ENCODE measurements at places on chromosomes 12 and 14.

DNA sequence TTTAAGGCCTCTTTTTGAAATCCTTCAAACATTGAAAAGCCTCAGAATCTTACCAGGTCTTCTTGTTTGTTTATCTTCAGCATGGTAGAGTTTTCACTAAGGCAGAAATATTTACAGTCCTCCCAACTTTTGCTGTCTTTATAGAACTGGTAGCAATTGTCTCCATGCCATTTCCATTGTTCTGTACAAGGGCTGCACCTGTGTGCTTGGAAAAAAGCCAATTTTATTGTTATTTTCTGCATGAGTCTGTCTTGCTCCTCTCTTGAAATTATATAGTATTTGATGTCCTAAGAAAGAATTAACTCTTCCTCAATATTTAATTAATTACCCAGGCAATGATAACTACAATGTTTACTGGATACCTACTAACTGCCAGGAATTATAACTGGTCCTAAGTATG lies 23.3 kb downstream of the CLEC1A start:
- DNase-seq: no peak

GRCh38 chr12:75579552-75579951 lies 68.1 kb upstream of the KRR1 start:
- DNase-seq: no peak

DNA sequence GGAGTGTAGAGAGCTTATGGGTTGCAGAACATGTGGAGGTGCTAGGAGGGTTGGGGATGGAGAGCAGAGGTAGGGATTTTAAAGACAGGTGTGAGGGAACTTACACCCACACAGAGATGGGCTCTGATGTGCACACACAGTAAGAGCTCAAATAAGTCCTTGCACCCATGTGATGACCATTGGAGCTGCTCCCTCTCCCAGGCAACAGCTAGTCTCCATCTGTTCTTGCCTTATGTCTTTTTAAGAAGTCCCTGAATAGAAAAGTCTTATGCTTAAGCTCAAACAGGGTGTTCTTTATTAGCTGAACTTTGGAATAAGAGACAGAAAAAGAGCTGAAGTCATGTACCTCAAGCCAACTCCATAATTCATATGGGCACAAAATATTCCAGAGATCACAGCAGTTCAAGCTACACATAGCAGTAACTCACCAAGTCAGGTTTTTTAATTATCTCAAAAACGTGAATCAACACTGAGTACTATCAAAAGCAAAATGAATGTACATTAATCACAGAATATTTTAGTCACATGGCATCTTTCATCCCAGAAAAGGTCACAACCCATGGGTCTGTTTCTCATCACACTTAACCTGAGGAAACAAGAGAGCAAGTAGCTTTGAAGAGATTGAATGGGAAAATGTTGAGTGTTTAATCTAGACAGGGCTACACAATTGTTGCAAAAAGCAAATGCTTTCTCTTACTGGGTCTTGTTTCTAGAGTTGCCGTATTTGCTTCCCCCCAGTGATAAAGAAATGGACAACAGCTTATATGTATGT lies 1513.6 kb upstream of the SEL1L start:
- no peak for DNase-seq

DNA sequence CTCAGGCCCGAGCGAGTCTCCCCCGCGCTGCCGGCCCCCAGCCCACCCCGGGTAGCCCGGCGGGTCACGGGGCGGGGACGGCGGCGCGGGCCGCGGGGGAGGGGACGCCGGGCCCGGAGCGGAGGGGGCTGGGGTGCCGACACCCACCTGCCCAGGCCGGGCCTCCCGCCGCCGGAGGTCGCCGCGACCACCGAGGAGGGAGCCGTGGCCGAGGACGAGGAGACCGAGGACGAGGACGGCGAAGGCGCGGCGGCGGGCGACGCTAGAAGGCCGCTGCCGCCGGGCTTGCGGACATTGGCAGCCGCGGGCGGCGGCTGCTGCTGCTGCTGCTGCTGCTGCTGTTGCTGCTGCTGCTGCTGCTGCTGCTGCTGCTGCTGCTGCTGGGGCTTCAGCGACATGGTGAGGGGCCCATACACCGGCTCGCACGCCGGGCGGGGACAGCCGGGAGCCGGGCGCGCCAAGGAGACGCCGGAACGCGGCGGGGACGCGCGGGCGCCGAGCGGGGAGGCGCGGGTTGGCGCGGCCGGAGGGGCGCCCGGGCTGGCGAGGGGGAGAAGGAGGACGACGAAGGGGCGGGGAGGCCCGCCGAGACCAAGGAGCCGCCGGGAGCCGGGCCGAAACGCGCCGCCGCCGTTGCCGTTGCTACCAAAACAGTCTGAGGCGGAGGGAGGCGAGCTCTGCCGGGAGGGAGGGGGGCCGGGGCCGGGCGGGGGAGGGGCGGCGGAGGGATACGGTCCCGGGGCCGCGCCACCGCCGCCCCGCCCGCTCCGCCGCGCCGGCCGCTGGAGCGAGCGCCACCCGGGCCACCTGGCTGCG lies at the start of gene ATXN2:
Gene ATXN2 (minus strand): TSS at position 679 of the 816 bp plus-strand sequence. CDS start 281 bp downstream, at position 398.
- peak; percentile 32 for DNase-seq

GRCh38 chr14:102548616-102549240 lies 39.2 kb upstream of the ANKRD9 start:
- no peak for DNase-seq

DNA sequence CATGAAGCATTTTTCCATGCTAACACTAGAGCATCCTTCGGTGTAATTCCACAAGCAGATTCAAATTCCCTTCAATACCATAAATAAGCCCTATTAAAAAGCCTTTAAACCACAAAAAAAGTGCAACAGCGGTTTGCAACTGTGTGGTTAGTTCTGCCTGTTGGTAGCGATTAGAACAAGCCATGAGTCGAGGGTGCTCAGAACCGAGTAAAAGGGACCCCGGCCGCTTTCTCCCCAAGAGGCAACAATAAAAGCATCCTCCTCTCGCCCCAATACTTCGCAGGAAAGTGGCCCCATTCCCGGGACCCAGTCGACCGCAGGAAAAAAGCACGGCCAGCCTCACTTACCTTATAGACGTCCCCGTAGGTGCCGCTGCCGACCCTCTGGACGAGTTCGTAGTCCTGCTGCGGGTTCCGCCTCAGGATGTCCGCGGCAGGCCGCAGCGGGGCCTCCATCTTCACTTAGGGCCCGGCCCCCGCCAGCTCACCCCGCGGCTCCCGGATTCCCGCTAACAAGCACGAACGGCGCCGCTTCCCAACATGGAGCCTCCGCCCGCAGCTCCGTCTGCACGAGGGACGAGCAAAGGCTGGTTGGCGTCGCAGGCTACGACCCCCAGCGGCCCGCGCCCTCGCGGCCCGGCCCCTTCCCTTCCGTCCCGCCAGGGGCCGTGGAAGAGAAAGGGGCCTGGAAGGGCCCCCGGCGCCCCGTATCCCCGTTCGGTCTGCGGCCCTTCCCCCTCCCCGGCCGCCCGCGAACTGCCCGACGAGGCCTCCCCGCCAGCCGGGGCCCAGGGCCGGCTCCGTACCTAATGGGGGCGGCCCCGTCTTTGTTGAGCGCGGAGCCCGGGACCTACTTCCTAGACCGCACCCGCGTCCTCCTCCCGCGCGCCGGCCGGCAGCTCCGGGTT lies 521 bp downstream of the MAP4K5 start:
- DNase-seq: no peak

GRCh38 chr14:96602186-96602585 lies 100.0 kb downstream of the PAPOLA start:
- no peak for DNase-seq

DNA sequence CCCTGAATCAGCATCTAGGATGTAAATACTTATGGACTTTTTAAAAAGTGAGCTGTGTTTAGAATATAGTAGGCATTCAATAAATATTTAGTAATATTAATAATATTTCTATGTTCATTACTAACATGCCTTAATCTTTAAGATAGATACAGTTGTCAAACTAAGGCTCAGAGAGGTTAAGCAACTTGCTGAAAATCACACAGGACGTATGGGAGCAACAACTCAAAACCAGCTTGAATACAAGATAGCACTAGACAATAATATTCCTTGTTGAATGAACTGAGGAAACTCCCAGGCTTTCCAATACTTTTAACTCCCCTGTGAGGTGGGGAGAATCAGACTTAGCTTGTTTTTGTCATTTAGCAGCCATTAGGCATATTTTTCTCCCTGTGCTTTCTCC lies 45.3 kb downstream of the LLPH start:
- DNase-seq: no peak

- DNase-seq: no peak
Observed at GRCh38 chr12:3040663-3041544, 36.3 kb upstream of the TSPAN9 start.

DNA sequence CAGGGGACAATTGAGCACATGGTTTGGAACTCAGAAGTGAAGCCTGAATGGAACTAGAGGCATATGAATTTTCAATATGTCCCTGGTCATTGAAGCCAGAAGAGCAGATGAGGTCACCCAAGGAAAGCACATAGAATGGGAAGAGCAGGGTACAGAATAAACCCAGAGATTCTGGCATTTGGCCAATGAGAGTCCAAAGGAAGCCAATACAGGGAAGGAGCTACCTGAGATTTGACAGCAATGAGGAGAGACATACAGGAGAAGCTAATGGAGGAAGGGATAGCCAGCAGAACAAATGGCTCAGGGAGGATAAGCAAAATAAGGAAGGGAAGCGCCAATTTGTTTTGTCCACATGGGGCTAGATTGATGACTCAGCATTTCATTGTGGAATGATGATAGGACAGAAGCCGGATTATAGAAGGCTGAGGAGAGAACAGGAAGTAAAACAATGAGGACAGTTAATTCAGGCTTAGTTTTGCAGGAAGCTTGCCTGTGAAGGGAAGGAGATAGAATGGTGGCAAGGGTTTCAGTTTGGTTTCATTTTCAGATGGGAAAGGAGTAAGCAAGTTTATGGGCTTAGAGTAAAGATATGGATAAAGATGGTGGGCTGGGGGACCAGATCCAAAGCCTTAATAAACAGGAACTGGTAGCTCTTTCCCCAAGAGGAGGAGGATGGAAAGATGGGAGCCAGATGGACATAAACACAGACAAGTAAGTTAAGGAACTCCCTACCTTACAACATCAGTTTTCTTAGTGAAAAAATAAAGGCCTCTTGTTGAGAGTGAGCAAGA lies 3.2 kb upstream of the SPTSSA start:
- DNase-seq: no peak

- no peak for DNase-seq
Observed at GRCh38 chr14:91870001-91870400, 2.7 kb upstream of the TC2N start.

GRCh38 chr14:59332727-59333126 lies 132.5 kb downstream of the GPR135 start:
- DNase-seq: peak; percentile 60

DNA sequence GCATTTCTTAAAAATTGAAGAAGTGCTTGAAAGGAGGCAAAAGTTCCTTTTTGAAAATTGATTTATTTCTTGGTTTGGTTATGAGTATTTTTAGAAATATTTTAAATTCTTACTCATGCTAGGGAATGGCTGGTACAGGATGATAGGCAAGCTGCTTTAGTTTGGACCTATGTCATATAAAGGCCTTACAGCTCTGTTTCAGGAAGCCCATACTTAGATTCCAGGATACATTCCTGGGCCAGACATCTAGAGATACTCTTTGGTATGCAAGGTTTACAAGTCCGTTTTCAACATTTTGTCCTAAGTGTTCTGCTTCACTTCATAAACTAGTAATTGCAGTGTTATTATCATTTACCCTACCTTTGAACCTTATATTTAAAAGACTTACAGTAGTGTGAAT lies 186.8 kb downstream of the FUT8 start:
- DNase-seq: no peak

- DNase-seq: no peak
Observed at GRCh38 chr14:74155749-74156148, 71.0 kb downstream of the LIN52 start.

DNA sequence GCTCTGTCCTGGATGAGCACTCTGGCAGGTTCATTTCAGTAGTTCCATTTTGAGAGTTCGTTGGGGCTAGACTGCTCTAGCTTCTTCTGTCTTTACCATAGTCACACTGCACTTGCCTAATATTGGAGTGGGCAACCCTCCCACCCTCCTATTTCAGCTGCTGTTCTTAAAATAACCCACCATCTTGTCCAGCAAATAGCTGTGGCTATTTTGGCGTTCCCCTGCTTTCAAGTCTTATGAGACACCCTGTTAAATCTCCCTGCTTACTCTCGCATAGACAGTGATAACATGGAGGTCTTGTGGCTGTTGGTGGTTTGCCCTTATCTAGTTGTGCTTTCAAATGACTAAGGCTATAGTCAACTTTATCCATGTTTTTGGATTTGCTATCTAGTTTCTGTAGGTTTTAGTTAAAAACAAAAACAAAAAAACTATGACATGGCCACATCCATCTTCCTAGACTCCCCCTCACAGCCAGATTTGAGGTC lies 65.5 kb downstream of the LRP6 start:
- DNase-seq: no peak

DNA sequence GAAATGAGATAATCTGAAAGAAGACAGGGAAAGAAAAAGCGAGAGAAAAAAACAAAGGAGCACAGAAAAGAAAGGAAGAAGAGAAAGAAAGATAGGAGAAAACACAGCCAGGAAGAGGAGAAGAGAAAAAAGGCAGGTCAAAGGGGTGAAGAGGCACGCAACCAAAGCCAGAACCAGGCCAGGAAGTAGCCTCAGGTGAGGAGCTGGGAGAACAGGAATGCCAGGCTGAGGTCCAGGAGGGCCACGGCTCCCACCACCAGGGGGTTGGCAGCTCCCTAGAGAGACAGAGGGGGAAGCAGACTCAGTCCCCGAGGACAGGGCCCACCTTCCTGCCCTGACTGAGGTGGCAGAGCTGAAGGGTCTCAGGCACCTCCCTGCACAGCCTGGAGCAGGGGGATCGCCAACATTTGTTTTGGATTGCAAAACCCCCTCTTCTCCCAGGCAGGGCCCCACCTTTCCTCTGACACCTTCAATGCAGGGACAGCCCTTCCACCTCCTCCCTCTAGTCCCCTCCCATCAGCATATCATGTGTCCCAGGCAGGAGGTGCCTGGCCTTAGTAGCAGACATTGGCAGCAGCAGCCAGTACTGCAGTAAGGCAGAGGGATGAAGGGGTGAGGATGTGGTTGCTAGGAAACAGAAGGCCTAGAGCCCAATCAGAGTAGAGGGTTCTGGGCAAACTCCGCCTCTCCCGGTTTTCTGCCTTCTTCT lies 2.0 kb upstream of the AP1G2 start:
- no peak for DNase-seq

- no peak for DNase-seq
Observed at GRCh38 chr12:24661657-24662096, 287.2 kb downstream of the BCAT1 start.

- no peak for DNase-seq
Observed at GRCh38 chr12:120994589-120995337, 16.4 kb downstream of the HNF1A start.

DNA sequence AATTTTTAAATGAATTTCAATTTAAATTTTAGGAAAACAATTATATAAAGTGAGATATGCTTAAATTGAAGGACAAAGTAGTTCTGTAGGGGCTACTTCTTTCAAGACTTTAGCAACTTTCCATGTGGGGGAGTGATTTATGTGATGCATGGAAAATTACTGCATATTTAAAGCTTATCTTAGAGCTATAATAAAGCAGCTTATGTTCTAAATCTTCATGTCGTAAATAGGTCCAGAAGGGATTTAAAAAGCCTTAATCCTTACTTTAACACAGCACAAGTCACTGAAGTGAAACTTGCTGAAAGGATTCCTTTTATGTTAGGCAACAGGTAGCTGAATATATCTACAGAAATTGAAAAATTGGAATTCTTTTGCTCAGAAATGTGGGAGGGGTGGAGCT lies 340.4 kb downstream of the NAV3 start:
- no peak for DNase-seq
